LNCaP clone FGC (cell line): ENCODE measurements at places on chromosomes 6 and 20.

DNA sequence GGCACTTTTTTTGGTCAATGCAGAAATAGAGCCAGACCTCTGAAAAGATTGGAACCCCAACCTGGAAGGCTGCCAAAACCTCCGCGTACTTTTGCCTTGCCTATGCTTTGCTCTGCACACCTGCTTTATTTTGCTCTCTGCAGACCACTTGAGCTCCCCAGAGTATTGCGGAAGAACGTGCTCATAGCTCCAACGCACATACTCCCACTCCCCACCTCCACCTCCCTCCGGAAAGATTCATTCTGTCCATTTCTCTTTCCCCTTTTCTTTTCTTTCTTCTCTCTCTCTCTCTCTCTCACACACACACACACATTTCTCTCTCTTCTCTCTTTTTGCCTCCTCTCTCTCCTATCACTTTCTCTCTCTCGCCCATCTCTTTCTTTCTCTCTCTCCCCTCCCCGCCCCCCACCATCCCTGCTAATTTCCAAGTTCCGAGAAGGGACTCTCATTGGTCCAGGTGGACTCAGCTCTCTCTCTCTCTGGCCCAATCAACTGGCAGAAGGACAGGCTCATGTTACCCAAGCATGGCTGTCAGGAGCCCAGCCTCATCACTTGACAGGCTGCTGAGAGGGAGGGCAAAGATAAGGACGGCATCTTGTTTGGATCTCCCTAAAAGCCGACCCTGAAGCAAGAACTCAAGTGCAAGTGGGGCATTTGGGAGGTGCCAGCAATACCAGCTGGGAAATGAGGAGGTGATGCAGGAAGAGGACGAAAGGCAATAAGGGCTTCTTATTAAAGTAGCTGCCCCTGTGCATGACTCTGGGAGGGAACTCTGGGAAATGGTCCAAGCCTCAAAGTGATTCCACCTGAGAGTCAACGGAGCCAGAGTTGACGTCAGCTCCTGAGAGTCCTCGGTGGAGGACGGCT is 246.1 kb downstream of the LY86 start:
- no peak for DNase-seq

DNA sequence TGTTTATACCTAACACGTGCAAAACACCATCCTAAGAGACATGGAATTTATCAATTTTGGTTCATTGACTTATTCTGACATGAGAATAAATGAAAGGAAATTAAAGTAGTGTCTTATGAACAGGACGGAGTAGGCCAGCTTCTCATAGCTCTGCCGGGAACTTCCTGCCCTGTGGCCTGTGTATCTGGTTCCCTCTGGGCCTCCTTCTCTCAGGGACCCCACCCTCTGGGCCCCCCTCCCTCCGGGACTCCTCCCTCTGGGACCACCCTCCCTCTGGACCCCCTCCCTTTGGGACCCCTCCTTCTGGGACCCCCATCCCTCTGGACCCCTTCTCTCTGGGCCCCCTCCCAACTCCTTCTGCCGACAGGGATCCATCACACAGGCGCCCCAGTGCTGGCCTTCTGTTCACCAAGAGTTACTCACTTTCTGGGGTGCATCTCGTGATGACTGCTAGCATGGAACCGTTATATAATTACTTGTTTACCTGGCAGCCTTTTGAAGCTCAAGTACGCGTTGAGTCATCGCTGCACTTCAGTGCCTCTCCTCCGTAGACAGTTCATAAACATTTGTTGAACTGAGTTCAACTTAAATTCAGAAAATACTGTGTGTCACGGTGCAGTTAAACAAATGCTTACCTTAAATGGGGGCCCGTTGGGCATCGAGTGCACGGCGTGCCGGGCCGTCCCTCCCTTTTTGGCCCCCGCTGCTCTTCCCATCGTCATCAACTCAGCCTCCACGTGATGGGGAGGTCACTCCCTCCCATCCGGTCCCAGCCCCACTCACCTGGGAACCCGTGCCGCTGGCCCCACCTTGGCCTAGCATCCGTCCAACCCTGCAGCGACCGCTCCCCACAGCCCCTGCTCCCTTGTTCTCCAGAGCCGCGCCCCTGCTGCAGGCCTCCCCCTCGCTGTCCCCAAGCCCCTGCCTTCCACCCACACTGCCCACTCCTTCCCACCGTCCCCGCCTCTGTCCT is 8.1 kb downstream of the CCR6 start:
- no peak for DNase-seq

DNA sequence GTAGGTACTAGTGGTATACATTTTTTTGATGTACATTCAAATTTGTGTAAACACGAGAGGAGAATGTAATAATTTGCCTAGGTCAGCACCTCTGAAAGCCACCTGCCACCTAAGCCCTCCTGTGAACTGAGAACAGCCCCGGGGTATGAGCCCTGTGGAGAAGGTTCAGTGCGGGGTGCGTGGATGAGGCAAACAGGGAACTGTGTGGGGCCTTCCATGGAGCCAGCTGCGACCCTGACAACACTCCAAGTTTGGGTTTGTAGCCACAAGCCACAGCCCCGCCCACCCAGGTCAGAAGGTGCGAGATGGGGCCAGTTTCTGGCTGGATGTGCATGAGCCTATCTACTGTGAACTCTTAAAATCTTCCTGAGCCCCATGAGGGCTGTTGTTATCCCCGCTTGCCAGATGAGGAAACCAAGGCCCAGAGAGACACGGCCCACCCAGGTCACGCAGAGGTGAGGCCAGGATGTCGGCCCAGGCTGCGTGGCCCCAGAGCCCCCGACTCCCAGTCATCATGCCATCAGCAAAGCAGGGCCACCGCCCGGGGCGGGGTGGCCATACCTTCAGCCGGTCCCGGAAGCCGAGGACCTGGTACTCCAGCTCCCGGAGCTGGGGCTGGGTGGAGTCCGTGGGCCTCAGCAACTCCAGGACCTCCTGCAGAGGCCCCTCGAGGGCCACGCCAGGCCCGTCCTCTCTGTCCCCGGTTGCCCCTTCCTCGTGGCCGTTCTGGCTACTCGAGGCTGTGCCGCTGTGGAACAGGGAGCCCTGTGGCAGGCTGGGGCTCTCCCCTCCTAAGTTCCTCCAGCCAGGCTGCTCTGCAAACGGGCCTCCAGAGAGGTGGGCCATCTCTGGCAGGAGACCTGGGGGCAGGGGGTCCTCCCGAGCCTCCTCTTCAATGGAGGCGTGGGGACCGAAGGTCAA is 89.6 kb downstream of the RIPOR3 start:
- DNase-seq, result no peak

DNA sequence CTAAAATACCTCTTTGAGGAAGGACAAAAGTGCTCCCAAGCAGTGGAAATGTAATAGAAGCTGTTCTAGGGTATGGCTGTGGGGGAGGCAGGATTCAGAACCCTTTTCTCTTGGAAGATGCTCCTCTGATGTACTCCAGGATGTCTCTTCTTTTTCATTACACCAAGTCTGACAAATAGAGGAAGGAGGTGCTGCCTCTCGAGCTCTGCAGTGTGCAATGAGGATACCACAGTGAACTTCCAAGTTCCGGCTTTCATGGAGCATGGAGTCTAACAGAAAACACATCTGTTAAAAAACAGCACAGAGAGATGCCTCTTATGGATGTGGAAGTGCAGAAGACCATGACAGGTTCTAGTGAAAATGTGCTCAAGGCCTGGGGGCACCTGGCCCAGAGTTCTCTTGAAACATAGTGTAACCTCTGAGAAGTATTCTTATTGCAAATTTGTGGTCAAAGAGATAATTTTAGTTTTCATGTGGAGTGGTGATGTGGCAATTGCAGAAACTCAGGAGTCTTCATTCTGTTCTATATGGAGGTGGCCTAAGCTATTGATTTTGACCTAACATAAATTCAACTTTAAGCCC is 362.0 kb upstream of the CITED2 start:
- DNase-seq, result no peak

DNA sequence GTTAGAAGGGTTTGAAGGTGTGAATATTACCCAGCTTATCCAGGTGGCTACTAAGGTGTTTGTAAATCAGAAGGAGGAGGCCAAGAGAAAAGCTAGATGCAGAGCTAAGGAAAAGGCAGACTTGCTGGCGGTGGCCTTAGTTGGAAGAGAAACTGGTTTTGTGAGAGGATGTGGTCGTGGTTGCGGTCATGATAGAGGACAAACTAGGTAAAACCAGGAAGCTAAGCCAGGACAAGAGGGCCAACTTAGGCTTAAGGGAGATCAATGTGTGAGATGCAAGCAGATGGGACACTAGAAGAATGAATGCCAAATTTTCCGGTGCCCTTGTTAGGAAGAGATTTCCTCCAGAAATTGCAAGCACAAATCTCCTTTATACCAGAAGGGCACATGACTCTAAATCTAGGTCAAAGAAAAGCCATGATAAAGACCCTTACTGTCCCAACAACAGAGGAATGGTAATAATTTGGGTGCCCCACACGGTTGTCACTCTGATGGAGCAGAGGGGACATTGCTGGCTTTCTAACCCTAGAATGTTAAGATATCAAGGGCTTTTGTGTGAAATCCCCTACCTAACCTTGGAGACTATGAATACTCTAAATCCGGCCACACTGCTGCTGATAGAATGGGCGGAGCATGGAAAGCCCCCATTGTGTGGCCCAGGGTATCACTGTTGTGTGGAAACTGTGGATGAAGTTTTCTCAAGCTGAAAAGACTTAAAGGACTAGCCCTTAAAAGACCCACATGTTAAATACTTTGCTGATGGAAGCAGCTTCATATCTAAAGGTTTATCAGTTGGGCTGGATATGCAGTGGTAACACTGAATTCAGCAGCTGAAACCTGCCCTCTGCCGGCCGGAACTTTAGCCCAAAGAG is 7.8 kb downstream of the IL22RA2 start:
- DNase-seq, result no peak

GRCh38 chr6:75206576-75207342 is 906 bp upstream of the COL12A1 start:
- DNase-seq, result no peak

GRCh38 chr6:69735027-69735426 is 61.8 kb downstream of the LMBRD1 start:
- no peak for DNase-seq

GRCh38 chr6:139515511-139515910 is 141.1 kb upstream of the CITED2 start:
- no peak for DNase-seq

DNA sequence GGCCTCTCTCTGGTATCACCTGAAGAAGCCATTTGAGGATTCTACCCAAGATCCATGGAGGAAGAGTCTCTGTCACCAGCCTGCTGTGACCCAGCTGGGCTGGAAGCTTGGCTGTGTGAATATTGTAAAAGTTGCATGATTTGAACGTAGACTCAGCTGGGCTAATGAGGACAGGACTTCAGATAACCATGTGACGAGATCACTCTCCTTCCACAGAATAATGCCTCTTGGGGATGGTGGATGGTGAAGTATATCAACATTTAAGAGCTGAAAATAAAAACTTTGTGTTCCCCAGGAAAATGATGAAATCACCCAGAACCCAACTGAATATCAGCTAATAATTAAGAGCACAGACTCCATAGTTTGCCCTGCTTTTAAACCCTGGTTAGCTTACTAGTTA is 427.9 kb downstream of the CD83 start:
- no peak for DNase-seq

- DNase-seq, result no peak
Measured at GRCh38 chr6:158468666-158469065, 91.2 kb upstream of the TMEM181 start.

DNA sequence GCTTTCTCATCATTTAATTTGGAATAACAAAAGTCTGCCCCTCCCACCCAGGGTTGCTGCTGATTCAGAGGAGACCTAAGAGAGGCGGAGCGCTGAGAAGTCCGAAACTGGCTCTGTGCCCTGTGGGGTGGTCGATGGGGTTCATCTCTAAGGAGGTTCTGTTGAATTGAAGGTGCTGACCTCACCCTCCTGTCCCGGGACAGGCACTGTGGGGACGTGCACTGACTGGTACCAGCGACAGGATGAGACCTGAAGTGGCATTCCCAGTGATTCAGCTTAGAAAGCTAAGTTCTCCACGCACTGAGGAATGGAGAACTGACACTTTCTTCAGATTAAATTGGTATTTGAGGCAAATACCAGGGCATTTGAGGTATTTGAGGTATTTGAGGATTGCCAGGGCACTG is 1.3 kb downstream of the GUCA1B start:
- no peak for DNase-seq
